B cell (primary cell): ENCODE measurements at places on chromosomes 3 and 15.
A peak's percentile ranks its signal among the peaks of the same experiment; 100 is the strongest.

- peak; percentile 47 for DNase-seq
- no peaks in the 10 kb centered on the region for H3K36me3 ChIP-seq
- peaks cover 16% of the 10 kb centered on the region for H3K4me1 ChIP-seq
- H3K27ac ChIP-seq: no peak within 1 kb of the TSS
- no peaks in the 10 kb centered on the region for H3K27me3 ChIP-seq
- peak within 1 kb of the TSS; percentile 49 for H3K4me3 ChIP-seq
These were observed at the start of gene TAGLN3 for GRCh38 chr3:111998636-111999483. TSS of gene TAGLN3 (plus strand) at chr3:111998922. CDS start at chr3:111999423, 501 bp downstream.

DNA sequence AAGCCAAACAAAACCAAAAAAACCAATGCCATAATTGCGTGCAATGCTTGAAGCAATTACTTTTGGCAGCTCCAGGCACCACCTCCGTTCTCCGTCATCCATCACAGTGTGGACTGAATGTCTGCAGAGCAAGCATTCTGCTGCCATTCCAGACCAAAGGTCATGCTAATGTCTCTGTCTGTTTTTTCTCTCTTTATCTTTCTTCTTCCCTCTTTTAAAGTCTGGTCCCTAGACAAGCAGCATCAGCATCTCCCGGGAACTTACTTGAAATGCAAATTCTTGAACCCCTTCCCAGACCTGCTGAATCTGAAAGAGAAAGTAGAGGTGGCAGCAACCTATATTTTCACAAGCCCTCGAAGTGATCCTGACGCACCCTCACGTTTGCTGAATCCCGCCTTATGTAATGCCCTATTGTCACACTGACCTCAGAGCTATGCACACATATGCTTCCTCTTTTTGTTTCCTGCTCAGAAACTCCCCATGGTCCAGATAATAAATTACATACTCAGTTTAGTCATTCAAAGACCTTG, 297.3 kb upstream of the PROK2 start:
- H3K36me3 ChIP-seq: no peaks in the 10 kb centered on the region
- H3K27ac ChIP-seq: peak overlapping the region; percentile 66
- peaks cover 65% of the 10 kb centered on the region for H3K4me1 ChIP-seq
- H3K27me3 ChIP-seq: peaks cover 12% of the 10 kb centered on the region
- peak overlapping the region; percentile 3 for H3K4me3 ChIP-seq
- peak; percentile 89 for DNase-seq

DNA sequence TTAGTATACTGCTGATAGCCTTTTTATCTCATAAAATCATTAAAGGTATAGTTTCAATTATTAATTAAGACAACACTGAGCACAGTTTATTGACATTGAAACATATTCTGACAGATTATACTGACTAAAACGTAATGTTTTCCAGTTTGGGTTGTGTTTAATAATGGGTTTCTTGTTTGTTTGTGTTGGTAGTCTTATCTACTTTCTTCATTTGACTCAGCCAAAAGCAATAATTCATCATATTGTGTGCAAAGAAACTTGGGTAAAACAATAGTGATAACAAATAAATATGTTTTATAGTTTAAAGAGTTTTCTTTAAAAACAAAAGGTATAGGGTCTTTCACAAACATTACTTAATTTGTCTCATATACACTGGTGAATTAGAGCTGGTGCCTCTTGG, 629.2 kb upstream of the AGTR1 start:
- no peak overlapping the region for H3K27ac ChIP-seq
- no peak for DNase-seq
- no peaks in the 10 kb centered on the region for H3K27me3 ChIP-seq
- no peaks in the 10 kb centered on the region for H3K36me3 ChIP-seq

- H3K4me1 ChIP-seq: no peaks in the 10 kb centered on the region
- no peak for DNase-seq
These were observed 201.9 kb downstream of the DIPK2A start for GRCh38 chr3:144173491-144173890.

DNA sequence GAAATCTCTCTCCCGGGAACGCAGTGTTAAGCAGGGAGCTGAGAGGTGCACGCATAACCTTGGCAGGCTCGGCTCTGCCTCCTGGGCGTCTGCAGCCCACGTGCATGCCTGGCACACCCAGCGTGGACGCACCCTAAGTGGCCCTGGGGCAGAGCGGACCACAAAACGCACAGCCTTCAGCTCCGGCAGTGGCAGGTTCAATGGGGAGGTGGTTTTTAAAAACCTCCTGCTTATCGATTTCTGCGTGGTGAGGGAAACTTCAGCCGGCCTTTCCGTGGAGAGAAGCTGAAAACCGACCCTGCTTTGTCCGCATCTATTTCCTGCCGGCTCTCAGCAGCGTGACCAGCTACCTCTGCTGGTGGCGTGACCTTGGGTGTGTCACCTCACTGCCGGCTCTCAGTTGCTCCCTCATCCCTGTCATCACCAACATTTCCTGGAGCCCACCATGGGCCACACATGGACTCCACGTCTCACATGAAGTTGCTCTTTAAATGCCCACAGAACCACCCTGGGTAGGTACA, 134.8 kb upstream of the MEF2A start:
- DNase-seq: no peak
- H3K27me3 ChIP-seq: no peaks in the 10 kb centered on the region
- no peak overlapping the region for H3K27ac ChIP-seq
- no peaks in the 10 kb centered on the region for H3K36me3 ChIP-seq

DNA sequence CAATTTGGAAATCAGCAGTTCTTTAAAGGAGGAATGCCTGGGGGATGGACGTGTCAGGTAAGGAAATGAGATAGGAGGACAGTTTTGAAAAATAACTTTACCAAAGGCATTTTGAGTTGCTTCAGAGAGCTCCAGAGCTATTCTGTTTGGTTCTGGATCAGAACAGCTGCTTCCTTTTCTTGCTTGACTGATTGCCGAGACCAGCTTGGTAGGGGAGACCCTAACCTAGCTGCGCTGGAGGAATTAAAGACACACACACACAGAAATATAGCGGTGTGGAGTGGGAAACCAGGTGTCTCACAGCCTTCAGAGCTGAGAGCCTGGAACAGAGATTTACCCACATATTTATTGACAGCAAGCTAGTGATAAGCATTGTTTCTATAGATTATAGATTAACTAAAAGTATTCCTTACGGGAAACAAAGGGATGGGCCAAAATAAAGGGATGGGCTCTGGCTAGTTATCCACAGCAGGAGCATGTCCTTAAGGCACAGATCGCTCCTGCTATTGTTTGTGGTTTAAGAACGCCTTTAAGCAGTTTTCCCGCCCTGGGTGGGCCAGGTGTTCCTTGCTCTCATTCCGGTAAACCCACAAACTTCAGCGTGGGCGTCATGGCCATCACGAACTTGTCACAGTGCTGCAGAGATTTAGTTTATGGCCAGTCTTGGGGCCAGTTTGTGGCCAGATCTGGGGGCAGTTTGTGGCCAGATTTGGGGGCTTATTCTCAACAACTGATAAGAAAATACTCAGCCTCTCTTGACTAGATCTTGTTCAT, 556.0 kb downstream of the ROBO1 start:
- no peaks in the 10 kb centered on the region for H3K27me3 ChIP-seq
- no peaks in the 10 kb centered on the region for H3K4me1 ChIP-seq
- DNase-seq: no peak
- no peaks in the 10 kb centered on the region for H3K36me3 ChIP-seq

DNA sequence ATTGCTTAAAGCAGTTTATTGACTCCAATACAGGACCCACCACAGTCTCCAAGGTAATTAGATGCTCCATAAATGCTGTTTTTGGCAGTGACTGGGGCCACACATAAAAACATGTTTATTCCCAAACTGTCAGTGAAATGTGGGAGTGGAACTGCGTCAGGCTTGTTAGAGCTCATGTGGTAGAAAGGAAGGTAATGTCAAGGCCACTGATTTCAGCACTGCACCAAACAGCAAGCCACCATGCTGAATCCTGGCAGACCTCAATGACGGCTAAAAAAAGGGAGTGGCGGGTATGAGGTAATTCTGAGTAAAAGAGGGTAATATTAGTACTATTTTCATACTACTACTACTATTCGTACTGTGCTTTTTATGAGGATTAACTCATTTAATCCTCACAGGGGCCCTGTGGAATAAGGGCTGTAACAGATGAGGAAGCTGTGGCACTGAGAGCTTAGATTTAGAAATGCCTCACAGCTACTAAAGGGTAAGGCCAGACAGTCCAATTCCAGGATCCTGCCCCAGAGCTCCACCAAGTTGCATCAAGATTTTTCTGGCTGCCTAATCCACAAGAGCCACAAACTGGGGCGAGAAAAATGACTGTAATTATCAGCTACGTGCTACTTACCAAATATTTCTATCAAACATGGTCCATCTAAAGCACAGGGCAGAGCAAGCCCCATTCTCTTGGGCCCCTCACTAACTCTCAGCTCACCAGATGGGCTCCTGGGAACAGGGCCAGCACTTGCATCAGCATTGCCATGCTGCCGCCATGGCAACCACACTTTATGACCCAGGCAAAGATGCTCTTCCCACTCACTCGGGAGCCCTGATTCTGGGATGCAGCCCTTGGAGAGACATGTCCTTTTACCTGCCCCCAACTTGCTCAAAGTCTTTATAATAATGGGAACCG, 83.6 kb upstream of the SPATA12 start:
- H3K36me3 ChIP-seq: no peaks in the 10 kb centered on the region
- DNase-seq: no peak
- H3K4me1 ChIP-seq: no peaks in the 10 kb centered on the region
- H3K27me3 ChIP-seq: no peaks in the 10 kb centered on the region
- H3K4me3 ChIP-seq: no peak overlapping the region

- no peak for DNase-seq
- no peaks in the 10 kb centered on the region for H3K27me3 ChIP-seq
- no peaks in the 10 kb centered on the region for H3K4me1 ChIP-seq
These were observed 25.5 kb downstream of the ST3GAL6 start for GRCh38 chr3:98788651-98789050.

- no peaks in the 10 kb centered on the region for H3K27me3 ChIP-seq
- H3K27ac ChIP-seq: peak overlapping the region; percentile 32
- no peaks in the 10 kb centered on the region for H3K36me3 ChIP-seq
- no peak overlapping the region for H3K4me3 ChIP-seq
These were observed 14.2 kb upstream of the MTMR10 start for GRCh38 chr15:31005660-31006059.

DNA sequence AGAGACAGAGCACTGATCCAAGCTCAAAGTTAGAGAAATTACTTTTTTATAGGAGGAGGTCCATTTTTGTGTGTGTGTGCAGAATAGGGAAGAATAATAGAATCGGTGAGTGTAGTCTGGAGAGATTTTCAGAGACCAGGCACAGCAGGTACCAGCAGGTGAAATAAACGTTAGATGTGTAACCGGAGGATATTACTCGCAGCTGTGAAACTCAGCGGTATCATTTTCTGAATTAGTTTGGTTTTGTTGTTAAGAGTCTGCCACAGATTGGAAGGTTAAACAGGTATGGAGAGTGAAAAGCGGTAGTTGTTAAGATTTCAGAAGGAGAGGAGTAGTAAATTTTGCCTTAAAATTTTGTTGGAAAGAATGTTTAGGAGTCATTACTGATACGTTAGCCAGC, 69.9 kb downstream of the RGMA start:
- no peak for DNase-seq
- H3K36me3 ChIP-seq: peaks cover 93% of the 10 kb centered on the region
- H3K27ac ChIP-seq: no peak overlapping the region
- no peaks in the 10 kb centered on the region for H3K27me3 ChIP-seq
- H3K4me3 ChIP-seq: no peak overlapping the region
- H3K4me1 ChIP-seq: no peaks in the 10 kb centered on the region

DNA sequence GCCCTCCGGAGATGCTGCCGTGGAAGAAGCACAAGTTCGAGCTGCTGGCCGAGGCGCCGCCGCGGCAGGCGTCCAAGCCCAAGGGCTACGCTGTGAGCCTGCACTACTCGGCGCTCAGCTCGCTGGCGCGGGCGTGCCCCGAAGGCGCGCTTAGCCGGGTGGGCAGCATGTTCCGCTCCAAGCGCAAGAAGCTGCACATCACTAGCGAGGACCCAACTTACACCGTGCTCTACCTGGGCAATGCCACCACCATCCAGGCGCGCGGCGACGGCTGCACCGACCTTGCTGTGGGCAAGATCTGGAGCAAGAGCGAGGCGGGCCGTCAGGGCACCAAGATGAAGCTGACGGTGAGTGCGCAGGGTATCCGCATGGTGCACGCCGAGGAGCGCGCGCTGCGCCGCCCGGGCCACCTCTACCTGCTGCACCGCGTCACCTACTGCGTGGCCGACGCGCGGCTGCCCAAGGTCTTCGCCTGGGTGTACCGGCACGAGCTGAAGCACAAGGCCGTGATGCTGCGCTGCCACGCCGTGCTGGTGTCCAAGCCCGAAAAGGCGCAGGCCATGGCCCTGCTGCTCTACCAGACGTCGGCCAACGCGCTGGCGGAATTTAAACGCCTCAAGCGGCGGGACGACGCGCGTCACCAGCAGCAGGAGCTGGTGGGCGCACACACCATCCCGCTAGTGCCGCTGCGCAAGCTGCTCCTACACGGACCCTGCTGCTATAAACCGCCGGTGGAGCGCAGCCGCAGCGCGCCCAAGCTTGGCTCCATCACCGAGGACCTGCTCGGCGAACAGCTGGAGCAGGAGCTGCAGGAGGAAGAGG, 1.3 kb downstream of the FAM43A start:
- H3K4me3 ChIP-seq: peak overlapping the region; percentile 90
- peak overlapping the region; percentile 98 for H3K27ac ChIP-seq
- H3K4me1 ChIP-seq: peaks cover 51% of the 10 kb centered on the region
- H3K36me3 ChIP-seq: no peaks in the 10 kb centered on the region

DNA sequence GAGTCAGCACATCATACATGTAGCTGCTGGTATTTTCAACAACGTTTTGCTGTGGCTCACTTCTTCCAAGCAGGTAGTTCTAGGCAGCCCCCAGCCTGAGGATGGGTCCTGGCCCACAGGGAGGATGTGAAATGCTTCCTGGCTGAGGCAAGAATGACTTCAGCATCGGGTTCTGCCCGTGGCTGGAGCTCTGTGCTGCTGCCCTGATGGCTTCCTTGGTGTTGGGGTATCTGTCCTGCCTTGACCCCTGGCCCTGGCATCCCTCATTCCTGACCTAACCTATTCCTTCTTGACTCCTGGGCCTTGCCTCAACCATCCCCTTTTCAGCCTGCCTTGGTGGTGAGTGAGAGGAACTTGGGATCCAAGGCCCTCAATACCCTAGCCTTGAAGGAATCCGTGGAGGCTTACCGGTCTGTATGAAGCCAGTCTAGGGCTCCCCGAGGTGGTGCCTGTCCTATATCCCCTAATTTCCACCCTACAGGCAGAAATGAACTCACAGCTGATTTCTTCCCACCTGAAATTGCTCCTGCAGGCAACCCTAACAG, 300.6 kb downstream of the TLE3 start:
- H3K4me3 ChIP-seq: no peak overlapping the region
- H3K27ac ChIP-seq: no peak overlapping the region
- no peaks in the 10 kb centered on the region for H3K36me3 ChIP-seq
- H3K4me1 ChIP-seq: no peaks in the 10 kb centered on the region
- H3K27me3 ChIP-seq: no peaks in the 10 kb centered on the region

DNA sequence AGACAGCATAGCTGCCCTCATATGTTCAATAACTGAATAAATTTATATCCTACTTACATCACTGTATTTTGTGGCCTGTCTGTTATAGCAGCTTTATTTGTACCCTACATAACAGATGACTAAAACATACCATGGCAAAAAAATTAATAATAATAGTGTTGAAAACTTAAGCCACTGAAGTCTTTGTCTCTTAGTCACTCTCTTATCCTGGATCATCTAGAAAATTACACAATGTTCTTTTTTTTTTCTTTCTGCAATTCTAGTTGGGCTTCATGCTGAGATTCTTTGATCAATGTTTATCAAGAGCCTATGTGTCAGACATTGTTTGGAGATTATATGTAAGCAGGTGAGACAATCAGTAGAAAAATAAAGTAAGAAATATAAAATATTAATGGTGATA, 519.3 kb upstream of the ARPP21 start:
- no peak overlapping the region for H3K4me3 ChIP-seq
- H3K27me3 ChIP-seq: no peaks in the 10 kb centered on the region
- H3K4me1 ChIP-seq: no peaks in the 10 kb centered on the region
- H3K27ac ChIP-seq: no peak overlapping the region
- no peak for DNase-seq
